ENCODE measurements at places on chromosomes 5 and 9.

- no peak for DNase-seq
Measured at GRCh38 chr9:104555521-104555920, 13.4 kb upstream of the OR13C8 start.

DNA sequence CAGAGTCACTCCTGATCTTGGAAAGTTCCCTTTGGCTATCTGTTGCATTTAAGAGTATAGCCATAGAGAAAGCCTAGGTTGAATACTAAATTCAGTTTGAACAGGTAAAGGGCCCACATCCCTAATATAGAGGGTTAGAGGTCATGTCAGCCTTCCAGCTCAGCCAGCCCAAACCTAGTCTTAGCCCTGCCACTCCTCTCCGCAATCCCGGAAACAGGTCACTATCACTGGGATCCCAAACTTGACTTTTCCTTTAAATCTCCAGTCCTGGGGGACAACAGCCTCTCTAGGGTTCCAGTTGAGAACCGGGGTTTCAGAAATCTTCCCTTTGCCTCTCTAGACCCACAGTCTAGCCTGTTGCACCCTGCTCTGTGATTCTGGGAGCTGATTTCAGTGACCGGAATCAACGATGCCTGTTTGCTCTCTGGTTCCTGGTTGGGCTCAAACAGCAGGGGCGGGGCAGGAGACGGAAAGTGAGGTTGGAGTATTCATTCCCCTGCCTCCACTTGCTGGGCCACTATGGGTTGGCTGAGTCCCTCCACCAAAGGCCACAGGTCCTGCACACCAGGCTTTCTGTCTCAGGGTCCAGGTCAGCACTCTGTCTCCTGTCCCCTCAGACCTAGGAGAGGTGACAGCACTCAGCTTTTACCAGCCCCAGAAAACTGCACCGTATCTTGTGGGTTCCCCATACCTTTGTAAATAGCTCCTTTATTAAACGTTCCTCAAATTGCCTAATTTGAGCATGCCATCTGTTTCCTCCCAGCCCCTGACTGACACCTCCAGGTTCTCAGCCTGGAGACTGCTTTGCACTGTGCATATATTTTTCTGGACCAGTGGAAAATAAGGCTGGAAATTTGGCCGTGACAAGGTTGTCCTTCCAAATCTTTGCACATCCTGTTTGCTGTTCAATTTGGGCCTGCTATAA is 23.8 kb upstream of the CPEB4 start:
- DNase-seq = no peak

DNA sequence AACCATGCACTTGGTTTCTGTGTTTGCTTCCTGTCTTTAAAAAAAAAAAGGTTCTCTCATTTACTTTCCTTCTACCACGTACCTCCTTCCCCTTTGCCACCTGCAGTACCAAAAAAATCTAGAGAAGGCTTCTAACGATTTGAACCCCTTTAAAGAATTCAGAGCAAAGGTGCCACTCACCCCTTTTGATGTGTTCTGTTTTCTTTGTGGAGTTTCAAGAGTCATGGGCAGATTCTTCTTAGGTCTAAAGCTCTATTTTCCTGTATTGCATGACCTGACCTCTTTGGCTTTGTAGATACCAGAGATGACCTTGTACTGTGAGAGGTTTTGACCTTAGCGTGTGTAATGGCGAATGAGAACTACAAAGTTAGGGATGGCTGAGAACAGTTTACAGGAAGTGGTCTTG is 29.0 kb downstream of the TXNDC8 start:
- DNase-seq = no peak

- DNase-seq = no peak
Measured at GRCh38 chr9:121268598-121268850, 562 bp downstream of the GSN start.

DNA sequence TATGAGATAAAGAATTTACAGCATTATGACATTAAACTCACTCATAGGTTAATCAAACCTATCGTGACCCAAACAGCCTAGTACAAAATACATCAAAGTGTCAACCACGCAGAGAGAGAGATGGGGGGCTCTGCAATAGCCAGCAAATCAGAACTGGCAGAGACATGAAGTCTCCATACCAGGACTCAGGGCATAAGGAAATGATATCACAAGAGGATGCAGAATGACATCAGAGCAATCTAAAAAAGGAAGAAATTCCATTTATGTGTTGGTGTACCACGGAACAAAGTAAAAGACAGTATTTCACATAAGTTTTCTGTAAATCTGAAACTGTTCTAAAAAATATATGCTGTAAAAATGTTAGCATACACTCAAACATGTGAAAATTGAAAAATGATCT is 24.6 kb downstream of the BICD2 start:
- no peak for DNase-seq

DNA sequence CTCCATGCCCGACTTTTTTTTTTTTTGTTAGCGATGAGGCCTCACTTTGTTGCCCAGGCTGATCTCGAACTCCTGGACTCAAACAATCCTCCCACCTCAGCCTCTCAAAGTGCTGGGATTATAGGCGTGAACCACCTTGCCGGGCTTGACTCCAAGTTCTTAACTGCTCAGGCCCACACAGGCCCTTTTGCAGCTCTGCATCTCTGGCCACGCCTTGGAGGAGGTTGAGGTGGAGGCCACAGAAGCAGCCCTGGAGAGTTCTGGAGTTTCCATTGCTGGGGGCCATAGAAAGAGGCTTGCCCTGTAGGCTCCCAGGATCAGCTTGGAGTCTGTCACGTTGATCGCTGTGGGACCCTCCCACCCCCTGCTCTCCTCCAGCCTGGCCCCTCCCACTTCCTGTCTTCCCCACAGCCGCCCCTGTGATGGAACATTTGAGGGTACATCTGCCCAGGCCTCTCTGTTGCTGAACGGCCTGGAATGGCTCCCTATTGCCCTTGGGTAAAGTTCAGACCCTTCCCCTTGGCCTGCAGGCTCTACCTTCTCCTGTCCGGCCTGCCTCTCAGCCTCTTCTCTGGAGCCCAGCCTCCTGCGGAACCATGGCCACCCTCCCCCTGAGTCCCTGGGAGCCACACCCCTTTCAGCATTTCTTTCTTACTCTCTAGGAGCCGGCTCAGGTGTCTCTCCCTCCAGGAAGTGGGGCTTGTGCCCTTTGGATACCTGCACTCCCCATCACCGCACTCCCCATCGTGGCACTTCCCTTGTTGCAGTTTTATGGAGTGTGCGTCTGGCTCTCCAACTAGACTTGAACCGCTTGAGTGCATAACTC is 30.4 kb upstream of the IER5L start:
- no peak for DNase-seq

Measured in left lung (tissue), 14 donors.